ENCODE measurements at places on chromosomes 5 and 9. TPM values are rescaled to one million over a fixed set of nuclear protein-coding genes. Genes with fewer than 3 reads are reported as not detected.

Gene SLC25A25
- 32.7 TPM for total RNA-seq

Gene SLC6A3
- total RNA-seq = not detected

Gene SMIM33
- not detected for total RNA-seq

Gene RAD50
- 32.5 TPM for total RNA-seq

Gene OBP2B
- total RNA-seq = not detected

GRCh38 chr5:72917371-72917776 is 38.5 kb upstream of the FCHO2 start:
- no peak for DNase-seq

DNA sequence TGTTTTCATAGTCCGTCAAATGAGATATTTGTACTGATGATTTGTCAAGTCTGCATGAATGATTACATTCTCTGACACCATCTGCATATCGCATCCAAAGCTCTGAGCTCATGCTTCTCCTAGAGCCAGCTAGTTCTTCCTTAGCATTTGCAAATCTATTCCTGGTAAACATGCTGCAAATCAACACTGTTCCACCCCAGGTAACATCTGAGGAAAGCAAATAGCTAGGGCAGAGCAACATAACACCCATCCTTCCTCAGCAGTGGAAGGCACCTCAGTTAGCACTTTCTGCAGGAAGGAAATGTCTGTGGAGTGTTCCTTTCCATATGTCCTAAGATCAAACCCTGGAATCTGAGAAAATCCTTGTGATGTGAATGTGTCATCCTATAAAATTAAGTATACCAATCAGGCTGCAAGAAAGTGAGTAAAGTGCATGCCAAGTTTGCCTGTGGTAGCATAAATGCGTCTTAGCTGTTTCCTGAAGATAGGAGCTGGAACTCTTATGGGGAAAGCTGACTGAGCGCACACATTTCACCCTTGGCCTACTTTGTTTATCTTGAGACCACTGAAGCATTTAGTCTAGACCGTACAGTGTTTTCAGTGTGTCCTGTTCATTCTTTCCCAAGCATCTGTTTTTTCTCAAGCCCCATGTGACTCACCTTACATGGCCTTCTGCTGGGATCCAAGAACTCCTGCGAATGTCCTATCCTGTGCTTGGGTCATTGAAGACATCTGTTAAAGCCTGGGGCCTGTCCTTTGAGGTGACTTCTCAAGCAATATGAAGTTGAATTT is 50.9 kb upstream of the STARD4 start:
- DNase-seq = peak; percentile 14

DNA sequence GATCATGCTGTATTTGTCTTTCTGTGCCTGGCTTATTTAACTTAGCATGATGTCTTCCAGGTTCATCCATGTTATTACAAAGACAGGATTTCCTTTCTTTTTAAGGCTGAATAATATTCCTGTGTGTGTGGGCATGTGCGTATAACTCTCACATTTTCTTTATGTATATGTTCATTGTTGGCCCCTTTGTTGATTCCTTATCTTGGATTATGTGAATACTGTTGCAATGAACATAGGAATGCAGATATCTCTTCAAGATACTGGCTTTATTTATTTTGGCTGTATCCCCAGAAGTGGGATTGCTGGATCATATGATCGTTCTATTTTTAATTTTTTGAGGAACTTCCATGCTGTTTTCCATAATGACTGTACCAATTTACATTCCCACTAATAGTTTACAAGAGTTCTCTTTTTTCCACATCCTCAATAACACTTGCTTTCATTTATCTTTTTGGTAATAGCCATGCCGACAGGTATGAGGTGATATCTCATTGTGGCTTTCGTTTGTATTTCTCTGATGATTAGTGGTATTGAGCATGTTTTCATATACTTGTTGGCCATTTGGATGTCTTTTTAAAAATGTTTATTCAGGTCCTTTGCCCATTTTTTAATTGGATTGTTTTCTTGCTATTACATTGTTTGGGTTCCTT is 38.0 kb downstream of the CREBRF start:
- DNase-seq = peak; percentile 89

DNA sequence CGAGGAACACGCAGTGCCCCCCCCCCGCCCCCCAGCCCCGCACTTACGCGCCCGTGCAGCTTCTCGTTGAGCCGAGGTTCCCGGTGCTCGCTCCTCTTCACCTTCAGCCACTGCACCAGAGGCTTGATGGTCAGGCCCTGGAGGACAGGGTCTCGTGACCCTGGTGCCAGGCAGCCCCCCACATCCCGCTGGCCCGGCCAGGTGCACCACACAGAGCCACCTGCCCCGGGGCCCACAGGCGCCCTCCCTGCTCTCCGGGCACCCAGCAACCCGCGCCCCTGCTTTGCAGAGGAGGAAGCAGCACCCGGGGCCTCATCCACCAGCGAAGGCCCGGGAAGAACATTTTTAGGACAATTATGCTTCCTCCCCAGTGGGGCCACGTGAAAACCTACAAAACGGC is 39.0 kb downstream of the EXOC3 start:
- no peak for DNase-seq

DNA sequence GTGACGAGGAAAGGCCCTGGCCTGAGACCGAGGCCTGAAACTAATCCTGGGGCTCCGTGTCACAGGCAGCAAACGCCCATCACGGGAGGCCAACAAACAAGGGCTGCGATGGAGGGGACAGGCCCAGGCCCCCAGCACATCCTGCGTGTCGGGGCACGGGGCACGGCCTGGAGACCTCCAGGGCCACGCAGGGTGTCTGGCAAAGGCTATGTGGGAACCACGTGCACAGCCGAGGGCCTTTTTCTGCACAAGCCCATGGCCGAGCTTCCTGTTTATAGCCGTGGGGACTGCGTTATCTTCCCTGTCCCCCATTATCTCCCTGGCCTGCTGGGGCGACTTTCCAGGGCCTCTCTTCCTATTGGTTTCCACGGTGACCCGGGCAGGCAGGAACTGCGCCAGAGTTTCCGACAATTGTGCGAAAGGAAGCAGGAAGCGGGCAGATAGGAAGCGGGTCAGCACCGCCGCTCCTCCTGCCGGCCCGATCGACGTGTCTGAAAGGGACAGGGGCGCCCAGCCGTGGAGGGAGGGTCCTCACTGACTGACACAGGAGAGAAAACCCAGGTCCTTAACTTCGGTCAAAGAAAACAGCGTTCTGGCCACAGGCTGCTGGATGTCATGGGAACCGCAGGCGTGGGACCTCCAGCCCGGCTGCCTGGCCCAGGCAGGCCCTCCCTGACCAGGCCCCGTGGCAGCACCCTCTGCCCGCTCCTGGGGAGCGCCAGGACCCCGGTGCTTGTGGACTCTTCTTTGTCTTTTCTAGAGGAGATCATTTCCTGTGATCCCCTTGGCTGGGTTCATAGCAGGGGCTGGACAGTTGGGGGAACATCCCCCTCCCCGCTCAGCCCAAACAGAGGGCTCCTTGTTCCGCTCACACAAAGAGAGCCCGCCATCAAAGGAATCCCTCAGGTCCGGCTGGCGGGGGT is 29.1 kb upstream of the SEC16A start:
- DNase-seq = no peak

DNA sequence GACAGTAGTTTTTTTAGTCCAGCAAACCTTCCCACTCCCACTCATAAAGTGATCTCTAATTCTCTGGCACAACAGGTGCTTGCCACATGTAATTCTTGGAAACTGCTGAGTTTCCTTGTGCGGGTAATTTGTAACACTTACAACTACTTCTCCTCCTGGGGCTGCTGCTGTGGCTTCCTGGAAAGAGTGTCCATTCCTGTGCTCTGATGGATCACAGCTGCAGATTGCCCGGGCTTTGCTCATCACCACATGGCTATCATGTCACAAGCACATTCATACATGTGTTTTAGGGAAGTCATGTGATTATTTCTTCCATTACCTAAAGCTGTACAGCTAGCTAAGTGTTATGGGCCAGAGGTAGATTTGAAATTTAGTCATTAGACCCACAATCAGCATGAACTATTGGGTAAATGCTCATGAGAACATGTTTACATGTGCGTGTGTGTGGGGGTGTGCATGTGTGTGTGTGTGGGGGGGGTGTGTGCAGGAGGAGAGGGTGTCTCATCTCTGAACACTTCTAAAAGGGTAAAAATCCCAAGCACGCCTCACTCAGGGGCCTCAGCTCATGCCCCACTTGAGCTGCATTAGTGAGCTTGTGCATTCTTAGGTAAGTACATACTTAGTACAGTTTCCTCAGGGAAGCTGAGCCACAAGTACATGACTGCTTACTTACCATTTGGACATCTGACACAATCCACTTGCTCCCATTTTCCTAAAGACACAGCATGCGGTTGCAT is 118.1 kb upstream of the CCDC112 start:
- no peak for DNase-seq

- no peak for DNase-seq
Measured at GRCh38 chr5:108541836-108542235, 159.9 kb upstream of the FBXL17 start.

GRCh38 chr5:39469777-39470415 is 45.1 kb upstream of the DAB2 start:
- no peak for DNase-seq

GRCh38 chr5:32419791-32420190 is 24.7 kb downstream of the ZFR start:
- DNase-seq = no peak

DNA sequence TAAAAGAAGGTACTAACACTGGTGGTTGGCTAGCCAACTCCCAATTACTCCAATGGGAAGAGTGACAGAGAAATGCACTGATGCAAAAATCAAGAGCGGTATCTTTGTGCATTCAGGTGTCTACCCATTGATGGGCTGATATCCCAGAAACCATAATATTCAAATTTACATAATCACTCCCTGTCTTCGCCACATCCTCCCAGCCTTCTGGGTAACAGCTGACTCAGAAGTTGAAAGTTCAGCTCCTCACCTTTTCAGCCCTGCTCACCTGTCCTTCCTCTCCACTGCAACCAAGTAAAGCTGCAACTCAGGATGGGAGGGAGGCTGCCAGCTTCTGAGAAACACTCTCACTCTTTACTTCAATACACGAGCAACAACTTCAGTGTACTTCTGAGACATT is 6.9 kb downstream of the SUSD1 start:
- DNase-seq = no peak

- DNase-seq = peak; percentile 79
Measured at GRCh38 chr9:28810388-28811075, 1237.3 kb upstream of the C9orf72 start.

GRCh38 chr5:57435701-57436134 is 46.9 kb downstream of the ACTBL2 start:
- DNase-seq = peak; percentile 91

- DNase-seq = no peak
Measured at GRCh38 chr9:6894135-6894534, 136.4 kb downstream of the KDM4C start.

DNA sequence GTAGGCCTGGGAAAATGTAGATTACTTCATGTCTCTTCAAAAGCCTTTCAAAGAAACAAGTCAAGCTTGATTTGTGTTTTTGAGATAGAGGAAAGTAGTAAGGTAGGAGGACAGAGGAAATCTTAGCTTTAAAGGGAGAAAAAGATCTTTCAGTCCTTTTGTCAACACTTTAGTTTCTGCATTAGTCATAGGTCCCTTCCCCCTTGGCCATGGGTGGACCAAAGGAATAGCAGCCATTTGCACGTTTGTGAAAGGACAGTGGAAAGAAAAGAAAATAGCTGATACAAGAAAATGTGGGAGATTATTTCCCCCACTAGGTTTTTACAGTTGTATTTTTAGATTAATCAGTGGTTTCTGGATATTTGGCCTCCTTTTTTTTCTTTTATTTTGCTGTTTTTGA is 121.9 kb upstream of the GRHPR start:
- peak; percentile 25 for DNase-seq

DNA sequence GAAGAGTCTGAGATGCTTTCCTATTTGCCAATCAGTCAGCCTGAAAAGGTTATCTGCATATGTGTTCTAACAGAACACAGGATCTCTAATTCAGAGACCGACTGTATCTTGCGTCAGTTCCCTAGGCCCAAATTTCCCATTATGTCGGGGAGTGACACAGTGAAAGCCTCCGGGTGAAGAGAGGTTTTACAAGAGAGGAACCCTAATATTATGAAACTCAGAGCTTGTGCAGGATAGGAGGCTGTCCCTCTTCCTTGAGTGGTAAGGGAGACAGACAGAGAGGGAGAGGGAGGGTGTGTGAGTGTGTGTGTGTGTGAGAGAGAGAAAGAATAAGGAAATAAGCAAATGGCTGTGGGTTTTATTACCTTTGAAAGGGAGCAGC is 1.9 kb downstream of the CD14 start:
- DNase-seq = no peak

DNA sequence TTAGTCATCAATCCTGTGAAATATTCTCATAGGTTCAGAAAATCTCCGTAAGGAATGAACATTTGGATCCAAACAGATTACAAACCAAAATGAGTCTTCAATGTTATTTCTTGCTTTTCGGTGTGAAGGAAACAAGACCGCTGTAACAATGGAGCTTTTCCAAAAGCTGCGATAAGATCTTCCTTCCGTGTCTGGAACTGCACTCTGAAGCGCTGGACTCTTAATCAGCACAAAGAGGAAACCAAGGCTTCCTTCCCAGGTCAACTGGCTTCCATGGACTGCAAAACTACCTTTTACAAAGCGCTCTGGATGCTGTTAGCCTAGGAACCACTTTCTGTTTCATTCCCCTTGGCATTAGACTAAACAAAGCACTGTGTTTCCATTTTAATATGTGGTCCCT is 137.9 kb upstream of the BASP1 start:
- DNase-seq = no peak

DNA sequence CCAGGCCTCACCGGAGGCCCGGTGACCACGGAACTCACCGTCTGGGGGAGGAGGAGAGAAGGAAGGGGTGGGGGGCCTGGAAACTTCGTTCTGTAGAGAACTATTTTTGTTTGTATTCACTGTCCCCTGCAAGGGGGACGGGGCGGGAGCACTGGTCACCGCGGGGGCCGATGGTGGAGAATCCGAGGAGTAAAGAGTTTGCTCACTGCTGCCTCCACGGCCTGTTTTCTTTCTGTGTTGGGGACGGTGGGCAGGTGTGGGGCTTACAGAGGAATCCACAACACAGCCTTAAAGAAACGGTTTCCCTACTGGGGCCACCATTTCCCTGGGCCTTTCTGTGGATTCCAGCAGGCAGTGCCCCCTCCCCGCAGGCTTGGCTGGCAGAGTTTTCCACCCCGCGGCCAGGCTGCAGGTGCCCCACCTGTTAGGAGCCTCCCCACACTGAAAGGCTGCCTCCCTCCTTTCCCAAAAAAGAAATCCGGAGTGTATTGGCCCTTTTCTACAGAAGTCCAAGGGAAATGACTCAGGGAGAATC is 80.8 kb downstream of the NTNG2 start:
- no peak for DNase-seq

GRCh38 chr5:89236900-89237299 is 353.9 kb upstream of the MEF2C start:
- DNase-seq = peak; percentile 59

DNA sequence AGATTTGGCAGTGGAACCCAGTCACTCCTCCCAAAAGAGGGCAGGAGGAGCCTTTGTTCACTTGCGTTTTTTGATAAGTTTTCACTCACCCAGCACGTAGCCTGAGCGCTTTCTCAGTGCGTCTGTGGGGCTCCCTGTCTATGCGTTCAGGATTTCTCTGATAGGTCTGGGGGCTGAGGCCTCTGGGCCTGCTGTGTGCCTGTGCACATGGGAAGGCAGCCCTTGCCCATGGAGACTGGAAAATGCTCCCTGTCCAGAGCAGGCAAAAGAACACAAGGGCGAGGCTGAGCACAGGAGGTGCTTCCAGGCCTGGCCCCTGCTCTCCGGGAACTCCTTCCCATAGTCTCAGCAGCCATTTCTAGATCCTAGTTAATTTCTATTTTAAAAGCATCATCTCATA is 249.9 kb downstream of the FSTL4 start:
- no peak for DNase-seq

- DNase-seq = no peak
Measured at GRCh38 chr5:98781520-98781919, 8.1 kb downstream of the RGMB start.

Measured in A172 (cell line).